ENCODE measurements at places on chromosomes 3 and 15. TPM values are rescaled to one million over a fixed set of nuclear protein-coding genes. Genes with fewer than 3 reads are reported as not detected.

The SHISA5 gene
- total RNA-seq, result 158 TPM

The EHHADH gene
- total RNA-seq, result 4.9 TPM

The AZI2 gene
- total RNA-seq, result 31.3 TPM

DNA sequence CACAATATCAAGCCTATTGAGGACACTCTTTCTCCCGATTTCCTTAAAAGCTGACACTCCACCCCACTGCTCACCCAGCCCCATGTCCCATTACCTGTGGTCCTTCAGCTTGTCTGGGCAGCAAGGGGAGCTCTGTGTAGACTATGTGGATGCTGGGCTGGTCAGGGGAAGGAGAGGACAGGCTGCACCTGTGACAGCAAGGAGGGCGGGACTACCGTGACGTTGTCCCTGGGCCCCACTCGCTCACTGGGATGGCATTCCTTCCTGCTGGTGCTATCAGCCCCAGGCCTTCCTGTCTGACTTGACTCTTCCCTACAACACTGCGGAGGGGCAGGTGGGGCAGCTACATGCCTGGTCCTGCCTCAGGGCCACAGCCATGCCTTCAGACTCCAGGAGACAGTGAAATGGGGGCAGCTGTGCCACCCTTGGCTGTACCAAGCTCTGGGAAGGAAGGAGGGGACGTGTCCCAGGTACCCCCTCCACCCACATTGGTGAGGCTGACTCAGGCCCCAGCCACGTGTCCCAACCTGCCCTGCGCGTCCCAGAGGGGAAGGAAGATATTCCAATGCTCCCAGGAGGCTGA lies at the start of gene TMEM40:
TSS of gene TMEM40 (minus strand) at position 163 of the 583 bp plus-strand sequence. CDS start 9,427 bp downstream, outside the sequence.
- no peaks in the 10 kb centered on the region for H3K36me3 ChIP-seq
- peak; percentile 28 for DNase-seq
- H3K27me3 ChIP-seq, result peaks cover 2% of the 10 kb centered on the region
- peaks cover 18% of the 10 kb centered on the region for H3K4me1 ChIP-seq
- H3K27ac ChIP-seq, result peak within 1 kb of the TSS; percentile 66
- H3K4me3 ChIP-seq, result no peak within 1 kb of the TSS

- peak; percentile 37 for DNase-seq
- H3K27me3 ChIP-seq, result peaks cover 97% of the 10 kb centered on the region
- H3K27ac ChIP-seq, result no peak overlapping the region
- H3K36me3 ChIP-seq, result no peaks in the 10 kb centered on the region
- peaks cover 55% of the 10 kb centered on the region for H3K4me1 ChIP-seq
- peak overlapping the region; percentile 78 for H3K4me3 ChIP-seq
Measured at GRCh38 chr3:158105119-158105709, 1.0 kb downstream of the SHOX2 start.

- DNase-seq, result no peak
- H3K27ac ChIP-seq, result no peak overlapping the region
- peak overlapping the region; percentile 74 for H3K4me3 ChIP-seq
- peaks cover 34% of the 10 kb centered on the region for H3K36me3 ChIP-seq
- H3K27me3 ChIP-seq, result no peaks in the 10 kb centered on the region
Measured at GRCh38 chr15:90955624-90956273, 1.1 kb downstream of the RCCD1 start.

DNA sequence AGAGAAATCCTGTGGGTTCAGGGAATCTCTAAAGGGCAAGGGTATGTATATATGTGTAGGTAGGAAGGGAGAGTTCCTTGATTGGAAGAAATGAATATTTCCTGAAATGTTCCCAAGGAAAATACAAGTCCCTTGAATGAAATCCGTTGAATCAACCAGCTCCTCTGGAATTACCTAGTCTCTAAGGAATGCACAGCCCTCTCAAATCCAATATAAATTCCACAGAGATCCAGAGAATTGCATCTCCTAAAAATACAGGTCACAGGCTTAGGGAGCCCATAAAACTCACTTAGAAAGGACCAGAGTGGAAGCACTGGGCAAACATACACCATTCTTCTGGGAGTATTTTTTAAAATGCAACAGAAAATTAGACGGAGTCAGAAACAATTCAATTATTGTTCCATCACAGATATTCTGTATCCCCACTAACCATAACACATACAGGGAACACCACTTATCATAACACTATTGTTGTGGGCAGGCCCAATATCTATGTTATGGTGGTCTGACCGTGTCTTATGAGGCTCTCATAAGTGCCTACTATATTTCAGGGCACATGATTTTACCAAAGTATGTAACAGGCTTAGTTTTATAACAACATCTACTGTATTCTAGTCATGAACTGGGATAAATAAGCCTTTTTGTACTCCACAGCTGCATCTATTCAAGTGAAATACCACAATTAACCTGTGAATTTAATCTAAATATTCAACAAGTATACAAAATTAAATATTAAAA lies 43.7 kb downstream of the IGSF11 start:
- H3K36me3 ChIP-seq, result no peaks in the 10 kb centered on the region
- H3K27me3 ChIP-seq, result no peaks in the 10 kb centered on the region
- DNase-seq, result no peak

DNA sequence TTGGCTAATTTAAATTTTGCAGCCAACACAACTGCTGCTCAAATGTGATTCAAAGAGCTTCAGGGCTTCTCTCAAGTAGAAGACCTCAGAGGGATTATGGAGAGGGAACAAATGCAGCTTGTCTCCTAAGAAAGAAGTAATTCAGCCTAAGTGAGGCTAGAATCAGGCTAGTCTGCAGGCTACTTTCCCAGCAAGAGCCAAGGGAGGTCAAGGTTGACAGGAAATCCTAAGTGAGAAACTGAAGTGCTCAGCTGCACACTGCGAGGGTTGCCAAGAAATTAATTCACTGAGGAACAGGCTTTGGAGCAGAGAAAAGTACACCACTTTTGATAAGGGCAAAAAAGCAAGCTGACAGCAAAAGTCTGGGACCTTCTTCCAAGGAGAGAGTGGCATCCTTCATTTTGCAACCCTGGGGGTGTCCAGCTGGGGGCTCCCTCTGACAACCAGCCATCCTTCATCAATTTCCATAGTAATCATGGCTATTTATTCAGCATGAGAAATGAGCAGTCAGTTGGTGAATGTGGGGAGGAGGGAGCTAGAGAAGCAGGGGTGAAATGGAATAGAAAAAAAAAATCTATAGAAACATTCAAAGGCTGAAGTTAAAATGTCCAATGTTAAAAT lies 646.4 kb upstream of the ADAMTS9 start:
- no peak overlapping the region for H3K4me3 ChIP-seq
- no peaks in the 10 kb centered on the region for H3K36me3 ChIP-seq
- no peak overlapping the region for H3K27ac ChIP-seq
- peaks cover 13% of the 10 kb centered on the region for H3K4me1 ChIP-seq

DNA sequence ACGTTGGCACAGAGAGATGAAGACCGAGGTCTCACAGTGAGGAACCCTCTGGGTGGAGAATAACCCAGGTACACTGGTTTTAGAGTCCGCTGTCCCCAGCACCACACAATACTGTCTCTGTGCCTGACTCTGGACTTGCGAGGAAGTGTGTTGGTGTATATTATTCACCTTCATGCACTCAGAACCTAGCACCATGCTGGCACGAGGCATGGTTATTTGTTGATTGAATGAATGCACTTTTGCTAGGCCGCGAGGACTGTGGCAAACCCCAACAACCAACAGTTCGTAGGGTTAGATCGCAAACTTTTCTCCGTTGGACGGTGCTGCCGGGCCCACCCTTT lies 484 bp upstream of the C3orf52 start:
- peak overlapping the region; percentile 96 for H3K27ac ChIP-seq
- no peaks in the 10 kb centered on the region for H3K36me3 ChIP-seq
- no peak for DNase-seq
- peaks cover 48% of the 10 kb centered on the region for H3K4me1 ChIP-seq

DNA sequence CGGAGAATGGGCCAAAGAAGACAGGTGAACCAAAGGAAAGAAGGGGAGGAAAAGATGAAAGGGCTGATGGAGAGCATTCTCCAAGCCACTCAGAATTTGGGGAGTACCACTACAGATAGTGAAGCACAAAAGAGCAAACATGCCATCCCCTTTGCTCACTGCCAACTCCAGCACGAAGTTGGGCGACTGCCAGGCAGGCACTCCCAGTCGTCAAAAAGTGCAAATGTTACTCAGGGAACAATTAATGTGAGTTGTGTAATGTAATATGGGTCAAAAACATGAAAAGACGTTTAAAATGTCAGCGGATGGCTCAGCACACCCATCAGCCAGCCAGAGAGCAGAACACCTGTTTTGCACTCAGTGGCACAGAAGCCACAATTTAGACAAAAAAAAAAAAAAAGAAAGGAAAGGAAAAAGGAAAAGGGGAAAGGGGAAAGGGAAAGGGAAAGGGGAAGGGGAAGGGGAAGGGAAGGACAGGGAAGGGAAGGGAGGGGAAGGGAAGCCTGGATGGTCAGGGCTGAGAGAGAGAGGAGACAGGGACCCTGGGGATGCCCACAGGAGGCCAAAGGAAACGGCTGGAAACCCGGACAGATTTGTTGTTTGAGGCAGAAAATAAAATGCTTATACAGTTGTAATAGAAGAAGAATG lies 82.7 kb downstream of the COL8A1 start:
- H3K36me3 ChIP-seq, result no peaks in the 10 kb centered on the region
- no peaks in the 10 kb centered on the region for H3K27me3 ChIP-seq
- H3K4me1 ChIP-seq, result peaks cover 27% of the 10 kb centered on the region
- no peak for DNase-seq
- H3K27ac ChIP-seq, result no peak overlapping the region

All from WTC11 (cell line).